ENCODE measurements at places on chromosomes 12 and 14. TPM values are rescaled to one million over a fixed set of nuclear protein-coding genes. Genes with fewer than 3 reads are reported as not detected.

- H3K4me1 ChIP-seq: no peaks in the 10 kb centered on the region
- no peaks in the 10 kb centered on the region for H3K27me3 ChIP-seq
- no peak for DNase-seq
- no peak overlapping the region for H3K4me3 ChIP-seq
- no peak overlapping the region for H3K27ac ChIP-seq
Measured at GRCh38 chr12:86429824-86430223, 173.6 kb upstream of the MGAT4C start.

- H3K27ac ChIP-seq: no peak overlapping the region
- no peak overlapping the region for H3K4me3 ChIP-seq
- H3K27me3 ChIP-seq: no peaks in the 10 kb centered on the region
- DNase-seq: peak; percentile 23
- H3K36me3 ChIP-seq: no peaks in the 10 kb centered on the region
Measured at GRCh38 chr12:67419810-67420209, 150.7 kb downstream of the CAND1 start.

Gene PPP1R1A
- 2.3 TPM for total RNA-seq

Gene WNT5B
- total RNA-seq: 73.8 TPM

Gene CACNA1C
- total RNA-seq: 2.7 TPM

Gene NAB2
- total RNA-seq: 41.3 TPM
